Ovary (tissue), 10 donors: ENCODE measurements at places on chromosomes 6 and 20. TPM values are rescaled to one million over a fixed set of nuclear protein-coding genes. Genes with fewer than 3 reads are reported as not detected.

DNA sequence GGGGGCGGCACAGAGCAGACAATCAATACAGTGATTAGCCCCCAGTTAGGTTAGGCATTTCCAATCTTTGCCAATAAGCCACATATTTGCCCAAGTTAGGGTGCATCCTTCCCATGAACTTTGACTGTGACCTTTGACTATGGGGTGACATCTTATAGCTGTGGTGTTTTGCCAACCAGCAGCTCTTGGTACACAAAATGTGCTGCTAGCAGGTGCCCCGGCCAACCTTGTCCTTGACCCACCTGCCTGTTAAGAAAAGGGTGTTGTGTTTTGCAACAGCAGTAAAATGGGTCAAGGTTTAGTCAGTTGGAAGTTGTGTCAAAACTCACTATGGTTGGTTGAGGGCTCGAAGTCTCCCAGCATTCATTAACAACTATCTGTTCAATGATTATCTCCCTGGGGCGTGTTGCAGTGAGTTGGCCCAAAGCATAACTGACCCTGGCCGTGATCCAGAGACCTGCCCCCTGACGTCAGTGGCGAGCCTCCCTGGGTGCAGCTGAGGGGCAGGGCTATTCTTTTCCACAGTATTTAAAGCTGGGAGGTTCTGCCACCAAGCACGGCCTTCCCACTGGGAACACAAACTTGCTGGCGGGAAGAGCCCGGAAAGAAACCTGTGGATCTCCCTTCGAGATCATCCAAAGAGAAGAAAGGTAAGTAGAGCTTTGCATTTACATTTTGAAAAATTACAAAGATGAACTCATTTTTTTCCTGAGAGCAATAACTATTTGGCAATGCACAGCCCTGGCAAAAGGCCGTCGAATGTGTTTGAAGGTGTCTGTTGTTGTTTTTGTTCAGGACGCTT is at the start of gene PCK1:
PCK1 (plus strand) TSS at position 557 of the 802 bp plus-strand sequence. CDS start 302 bp downstream, outside the sequence.
- H3K27me3 ChIP-seq = no peaks in the 10 kb centered on the region
- peak within 1 kb of the TSS; percentile 20 for H3K4me3 ChIP-seq
- peaks cover 5% of the 10 kb centered on the region for H3K4me1 ChIP-seq
- no peak within 1 kb of the TSS for H3K27ac ChIP-seq

The SNAP91 gene
- polyA plus RNA-seq = 1.3 TPM

- no peaks in the 10 kb centered on the region for H3K27me3 ChIP-seq
- H3K36me3 ChIP-seq = no peaks in the 10 kb centered on the region
- no peak overlapping the region for H3K27ac ChIP-seq
- peaks cover 3% of the 10 kb centered on the region for H3K4me1 ChIP-seq
- DNase-seq = peak; percentile 82
- H3K4me3 ChIP-seq = no peak overlapping the region
These were observed 24.9 kb upstream of the IER3 start for GRCh38 chr6:30769088-30769852.

The HBS1L gene
- 42.2 TPM for polyA plus RNA-seq

DNA sequence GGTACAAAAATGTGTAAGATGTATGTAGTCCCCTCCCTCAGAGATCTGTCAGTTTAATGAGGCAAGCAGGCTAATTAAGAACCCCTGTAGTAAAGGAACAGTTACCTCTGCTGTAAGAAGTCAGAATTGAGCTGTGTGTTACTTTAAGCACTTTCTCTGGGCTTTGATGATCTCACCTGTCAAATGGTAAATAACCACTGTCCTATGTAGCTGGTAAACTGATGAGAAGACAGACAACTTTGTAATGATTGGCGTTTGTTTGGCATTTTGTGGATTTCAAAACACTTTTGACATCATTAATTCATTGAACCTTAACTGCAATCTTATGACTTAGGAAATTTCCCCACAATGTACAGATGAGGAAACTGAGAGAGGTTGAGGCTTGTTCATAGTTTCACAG is 55.7 kb downstream of the RALY start:
- H3K36me3 ChIP-seq = no peaks in the 10 kb centered on the region
- H3K4me1 ChIP-seq = peaks cover 22% of the 10 kb centered on the region
- no peak overlapping the region for H3K4me3 ChIP-seq
- no peak overlapping the region for H3K27ac ChIP-seq
